NB4 (cell line): ENCODE measurements at places on chromosomes 1 and 21.
A peak's percentile ranks its signal among the peaks of the same experiment; 100 is the strongest.

- DNase-seq, result no peak
Measured at GRCh38 chr1:206456577-206457370, 13.5 kb upstream of the IKBKE start.

- peak; percentile 91 for DNase-seq
Measured at GRCh38 chr1:239719642-239720258, 333.4 kb downstream of the CHRM3 start.

GRCh38 chr1:240282061-240282830, 190.6 kb downstream of the FMN2 start:
- DNase-seq, result no peak

DNA sequence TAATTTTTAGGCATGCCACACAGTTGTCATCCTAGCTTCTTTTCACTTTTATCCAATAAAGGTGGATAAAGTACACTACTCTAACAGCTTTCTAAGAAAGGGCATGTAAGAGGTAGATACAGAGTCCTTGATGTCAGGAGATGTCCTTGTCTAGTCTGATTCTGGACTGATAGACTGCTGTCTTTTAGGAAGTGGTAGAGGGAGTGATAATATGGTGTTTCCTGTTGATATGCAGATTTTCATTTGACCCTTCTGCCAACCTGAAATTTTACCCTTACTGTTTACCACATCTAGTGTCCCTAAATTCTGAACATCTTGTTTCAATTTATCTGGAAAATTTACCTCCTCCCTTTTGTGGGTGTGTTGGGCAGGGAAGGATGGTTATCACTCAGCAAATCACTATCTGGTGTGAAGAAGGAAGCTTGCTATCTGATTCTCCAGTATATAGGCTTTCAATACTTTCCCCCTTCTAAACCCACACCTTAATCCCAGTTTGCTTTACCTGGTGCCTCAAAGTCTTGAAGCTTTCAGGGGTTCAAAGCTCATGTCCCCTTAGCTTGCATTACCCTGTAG, 354.9 kb upstream of the SNX7 start:
- peak; percentile 9 for DNase-seq

GRCh38 chr1:88311907-88312306, 372.2 kb upstream of the PKN2 start:
- no peak for DNase-seq

- DNase-seq, result no peak
Measured at GRCh38 chr1:233057836-233058235, 107.4 kb downstream of the NTPCR start.

DNA sequence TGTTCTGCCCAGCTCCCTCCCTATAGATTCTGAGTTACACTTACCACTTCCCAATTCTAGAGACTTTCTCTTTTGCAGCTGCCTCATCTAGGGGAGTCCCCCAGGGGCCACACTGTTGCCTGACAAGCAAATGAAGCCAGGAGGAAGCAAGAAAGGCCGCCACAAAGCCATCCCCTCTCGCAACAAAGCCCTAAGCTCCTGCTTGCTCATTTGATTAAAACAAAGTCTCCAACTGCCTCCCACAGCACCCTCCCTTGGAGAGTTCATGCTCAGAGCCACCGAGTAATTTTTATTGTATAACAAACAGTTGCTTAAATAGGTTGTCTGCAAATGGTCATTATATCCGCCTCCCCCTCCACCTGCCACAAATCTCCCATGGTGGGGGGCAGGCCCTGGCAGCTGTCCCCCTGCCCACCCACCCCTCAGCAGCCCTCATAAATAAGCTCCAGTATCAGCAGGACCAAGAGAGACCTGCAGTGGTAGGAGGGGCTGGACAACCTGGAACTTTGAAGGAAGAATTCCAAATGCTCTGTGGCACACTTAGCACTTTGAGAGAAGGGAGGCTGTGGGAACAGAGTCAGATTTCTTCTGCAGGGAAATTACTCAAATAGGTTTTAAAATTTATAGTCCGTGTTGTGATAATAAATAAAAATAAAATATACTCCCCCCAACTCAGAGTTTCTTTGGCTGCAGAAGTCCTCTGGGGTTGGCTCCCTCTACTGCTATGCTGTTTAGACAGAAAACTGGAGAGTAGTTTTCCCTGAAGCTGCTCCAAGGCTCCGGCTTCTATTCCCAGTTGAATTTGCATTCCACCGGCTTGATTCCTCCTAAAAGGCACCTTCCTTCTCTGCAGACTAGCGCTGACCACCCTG, 237.5 kb downstream of the TTLL7 start:
- peak; percentile 5 for DNase-seq

GRCh38 chr21:30620522-30620921, at the start of gene KRTAP20-4:
TSS of gene KRTAP20-4 (plus strand) at chr21:30620627.
- DNase-seq, result no peak

DNA sequence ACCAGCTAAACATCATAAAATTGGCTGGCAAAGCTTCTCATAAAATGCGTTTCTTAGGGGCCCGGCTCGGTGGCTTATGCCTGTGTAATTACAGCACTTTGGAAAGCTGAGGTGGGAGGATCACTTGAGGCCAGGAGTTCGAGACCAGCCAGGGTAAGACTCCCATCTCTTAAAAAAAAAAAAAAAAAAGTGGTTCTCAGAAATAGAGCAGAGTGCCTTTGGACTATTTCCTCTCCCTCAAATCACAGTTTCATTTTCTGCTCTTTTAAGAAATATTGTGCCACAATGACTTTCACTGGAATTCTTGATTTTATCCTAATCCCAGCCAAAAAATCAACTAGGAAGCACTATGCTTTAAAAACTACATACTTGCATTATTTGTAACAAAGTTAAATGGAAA, 13.3 kb downstream of the HSF2BP start:
- DNase-seq, result no peak

DNA sequence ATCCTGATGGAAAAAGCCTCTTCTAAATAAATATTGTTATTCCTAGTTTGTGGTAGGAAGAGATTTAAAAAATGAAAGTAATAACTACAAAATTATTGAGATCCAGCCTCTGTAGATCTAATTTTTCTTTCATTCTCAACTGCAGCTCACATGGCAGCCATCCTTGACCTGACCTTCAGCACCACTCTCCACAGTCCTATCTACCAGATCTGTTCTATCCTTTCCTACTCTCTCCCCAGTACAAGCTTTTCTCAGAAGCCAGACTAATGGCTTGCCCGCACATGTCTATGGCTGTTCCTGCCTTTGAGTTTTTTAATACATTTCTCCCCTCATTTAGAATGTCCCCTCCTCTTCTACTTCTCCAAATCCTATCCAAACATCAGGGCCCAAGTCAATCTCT, 51.5 kb downstream of the MACO1 start:
- DNase-seq, result no peak

- DNase-seq, result peak; percentile 87
Measured at GRCh38 chr1:181013144-181013543, 9.5 kb downstream of the STX6 start.

DNA sequence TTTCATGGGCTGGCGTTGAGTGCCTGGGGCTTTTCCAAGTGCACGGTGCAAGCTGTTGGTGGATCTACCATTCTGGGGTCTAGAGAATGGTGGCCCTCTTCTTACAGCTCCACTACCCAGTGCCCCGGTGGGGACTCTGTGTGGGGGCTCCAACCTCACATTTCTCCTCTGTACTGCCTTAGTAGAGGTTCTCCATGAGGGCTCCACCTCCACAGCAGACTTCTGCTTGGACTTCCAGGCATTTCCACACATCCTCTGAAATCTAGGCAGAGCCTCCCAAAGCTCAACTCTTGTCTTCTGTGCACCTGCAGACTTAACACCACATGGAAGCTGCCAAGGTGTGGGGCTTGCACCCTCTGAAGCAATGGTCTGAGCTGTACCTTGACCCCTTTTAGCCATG, 82.1 kb downstream of the CCDC18 start:
- peak; percentile 10 for DNase-seq

GRCh38 chr1:165112260-165112659, 244.3 kb downstream of the LMX1A start:
- no peak for DNase-seq

DNA sequence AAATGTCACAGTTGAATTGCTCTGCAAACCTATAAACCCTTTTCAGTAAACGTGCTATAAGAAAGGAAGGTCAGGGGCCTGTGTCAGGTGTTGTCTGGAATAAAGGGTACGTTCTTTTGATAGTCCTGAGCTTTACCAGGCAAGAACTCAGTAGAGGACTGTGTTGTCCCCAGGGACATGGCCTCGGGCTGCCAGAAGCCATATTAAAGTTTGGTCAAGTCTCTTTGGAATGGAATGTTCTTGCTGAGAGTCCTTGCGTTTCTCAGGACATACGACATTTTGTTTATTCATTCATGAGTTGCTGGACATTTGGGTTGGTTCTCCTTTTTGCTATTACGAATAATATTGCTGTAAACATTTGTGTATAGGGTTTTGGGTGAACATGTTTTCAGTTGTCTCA, 16.8 kb downstream of the VPS13D start:
- no peak for DNase-seq

DNA sequence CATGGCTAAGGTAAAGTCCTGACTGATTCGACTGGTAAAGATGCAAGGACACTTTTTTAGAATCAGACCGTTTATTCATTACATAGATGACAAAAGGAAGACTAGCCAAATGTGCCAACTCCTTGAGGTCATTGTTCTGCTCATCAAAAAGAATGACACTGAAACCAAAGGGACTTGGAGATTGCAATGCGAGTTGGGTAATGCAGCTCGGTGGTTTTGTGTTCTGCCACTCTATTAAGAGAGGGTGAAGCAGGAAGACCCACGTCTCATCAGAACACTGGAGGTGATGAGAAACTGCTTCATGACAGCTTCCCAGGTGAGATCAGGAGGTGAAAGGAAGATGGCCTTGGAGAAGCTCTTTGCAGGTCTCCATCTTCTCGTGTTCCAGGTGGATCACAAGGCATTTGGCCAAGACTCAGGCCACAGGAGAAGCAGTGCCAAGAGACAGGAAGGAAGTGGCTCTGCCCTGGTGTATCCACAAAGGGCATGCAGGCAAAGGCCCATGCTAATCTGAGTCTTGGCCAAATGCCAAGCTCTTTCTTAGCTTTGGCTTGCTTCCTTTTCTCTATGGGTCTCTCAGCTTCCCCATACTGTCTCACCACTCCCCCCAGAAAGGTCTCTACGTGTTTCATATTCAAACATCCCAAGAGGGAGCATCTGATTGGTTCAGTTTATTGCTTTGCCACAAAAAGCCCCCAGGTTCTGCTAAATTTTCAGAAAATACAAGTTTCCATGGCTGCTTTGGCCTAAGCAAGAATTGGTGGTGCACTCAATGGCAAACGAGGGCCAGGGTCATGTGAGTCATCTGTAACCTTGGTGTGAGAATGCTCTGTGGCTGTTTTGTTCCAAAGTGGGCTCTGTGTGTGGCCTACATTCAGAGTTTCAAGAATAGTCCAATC, 5.7 kb upstream of the CCT8 start:
- peak; percentile 76 for DNase-seq

GRCh38 chr1:214638459-214638807, 35.4 kb downstream of the CENPF start:
- DNase-seq, result no peak

DNA sequence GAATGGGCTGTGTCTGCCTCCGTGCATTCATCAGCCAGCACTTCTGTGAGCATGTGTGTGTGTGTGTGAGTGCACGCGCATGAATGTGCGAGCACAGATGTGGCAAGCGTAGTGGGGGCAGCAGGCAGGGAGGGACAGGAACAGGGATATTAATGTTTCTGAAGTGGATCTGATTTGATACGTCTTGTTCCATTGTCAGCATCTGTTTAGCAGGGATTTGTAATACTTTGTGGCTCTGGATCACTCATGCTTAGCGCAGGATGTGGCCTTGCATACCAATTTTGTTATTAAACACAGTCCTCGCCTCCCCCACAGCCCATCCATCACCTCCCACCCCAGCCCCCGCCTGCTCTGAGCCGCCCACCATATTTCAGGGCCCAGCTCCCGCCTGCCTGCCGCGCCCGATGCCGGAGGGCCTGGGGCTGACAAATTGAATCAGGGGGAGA, 52.4 kb downstream of the TMEM53 start:
- DNase-seq, result no peak

GRCh38 chr1:237183963-237184540, 142.1 kb downstream of the RYR2 start:
- no peak for DNase-seq

GRCh38 chr1:40073062-40073461, 24.0 kb downstream of the PPT1 start:
- DNase-seq, result no peak

GRCh38 chr1:203640723-203641502, 14.3 kb downstream of the ATP2B4 start:
- no peak for DNase-seq

GRCh38 chr1:164256456-164256855, 302.5 kb upstream of the PBX1 start:
- DNase-seq, result no peak

DNA sequence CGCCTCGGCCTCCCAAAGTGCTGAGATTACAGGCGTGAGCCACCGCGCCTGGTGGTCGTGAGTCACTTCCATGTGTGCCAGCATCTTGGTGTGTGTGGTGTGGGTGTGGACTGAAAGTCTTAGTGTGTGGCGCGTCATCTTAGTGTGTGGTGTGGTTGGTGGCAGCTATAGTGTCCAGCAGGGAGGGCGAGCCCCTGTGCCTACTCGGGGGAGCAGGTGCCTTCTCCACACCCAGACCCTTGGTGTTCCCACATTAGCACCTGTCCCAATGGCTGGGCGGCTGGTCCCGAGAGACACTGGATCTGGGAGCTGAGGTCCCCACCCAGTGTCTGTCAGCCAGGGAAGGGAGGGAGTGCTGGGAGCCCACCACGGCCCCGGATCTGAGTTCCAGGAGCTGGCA, 2.8 kb downstream of the SCNN1D start:
- DNase-seq, result no peak

GRCh38 chr1:166489356-166489669, 322.5 kb upstream of the FAM78B start:
- no peak for DNase-seq

DNA sequence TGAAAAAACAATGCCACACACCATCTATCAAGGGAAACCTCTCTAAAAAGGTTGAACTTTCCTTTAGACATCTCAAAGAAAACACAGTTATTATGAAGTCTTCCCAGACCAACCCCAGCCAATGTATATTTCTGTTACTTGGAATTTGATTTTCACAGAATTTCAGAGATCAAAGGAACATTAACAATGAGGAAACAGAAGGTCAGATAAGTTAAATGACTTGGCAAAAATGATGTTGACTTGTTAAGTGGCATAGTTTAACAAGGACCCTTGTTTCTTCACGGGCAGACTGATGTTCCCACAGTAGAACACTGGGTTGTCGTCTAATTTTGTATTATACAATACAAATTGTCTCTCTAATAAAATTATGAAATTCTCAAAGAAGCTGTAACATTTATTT, 29.0 kb downstream of the NME7 start:
- DNase-seq, result no peak

- no peak for DNase-seq
Measured at GRCh38 chr1:210372931-210373627, 44.4 kb downstream of the HHAT start.

DNA sequence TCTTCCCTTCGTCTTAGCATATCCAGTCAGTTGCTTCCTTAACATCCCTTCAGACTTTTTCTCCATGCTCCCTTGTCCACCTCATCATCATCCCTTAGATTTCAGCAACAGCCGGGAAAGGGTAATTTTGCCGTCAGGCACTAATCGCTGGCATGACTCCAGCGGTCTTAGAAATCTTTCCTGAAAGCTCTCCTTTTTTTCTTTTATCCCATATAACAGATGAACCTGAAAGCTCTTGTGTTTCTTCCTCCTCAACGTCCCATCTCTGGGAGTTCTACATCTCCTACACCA, 10.4 kb upstream of the BOLA1 start:
- DNase-seq, result no peak

- no peak for DNase-seq
Measured at GRCh38 chr1:224264321-224264720, 65.7 kb downstream of the NVL start.
